ENCODE measurements at places on chromosomes 6 and 20.

DNA sequence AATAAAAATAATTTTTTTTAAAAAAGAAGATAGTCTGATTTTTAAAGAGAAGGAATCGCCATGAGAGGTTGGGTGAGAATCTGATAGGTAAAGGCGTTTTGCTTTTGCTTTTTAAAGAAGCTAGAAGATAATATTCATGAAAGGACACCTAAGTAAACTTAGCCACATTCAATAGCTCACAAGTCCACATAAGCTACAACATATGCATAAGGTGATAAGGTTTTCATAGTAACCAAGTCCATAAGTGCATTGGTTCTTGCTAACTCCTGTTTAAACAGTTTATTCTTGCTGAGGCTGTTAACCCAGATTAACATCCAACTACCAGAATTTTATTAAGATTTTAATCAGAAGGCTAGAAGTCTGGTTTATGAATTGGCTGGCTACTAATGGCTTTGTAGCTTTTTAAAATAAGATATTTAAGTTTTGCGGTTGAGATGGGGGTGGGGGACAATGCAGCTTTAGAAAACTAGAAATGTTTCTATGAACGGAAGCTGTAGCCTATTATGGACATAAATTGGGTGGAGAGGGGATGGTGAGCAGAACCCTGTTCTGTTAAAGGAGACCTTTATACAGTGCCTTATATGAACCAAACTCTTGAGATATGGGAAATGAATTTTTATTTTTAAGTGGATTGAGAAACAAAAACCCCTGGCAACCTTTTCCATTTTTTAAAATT is 235.1 kb downstream of the ZFAND3 start:
- DNase-seq, result no peak
- peaks cover 13% of the 10 kb centered on the region for H3K4me1 ChIP-seq
- no peak overlapping the region for H3K4me3 ChIP-seq
- no peak overlapping the region for H3K27ac ChIP-seq
- H3K27me3 ChIP-seq, result no peaks in the 10 kb centered on the region
- peaks cover 2% of the 10 kb centered on the region for H3K36me3 ChIP-seq

GRCh38 chr6:123616016-123616415 is 20.7 kb downstream of the TRDN start:
- H3K36me3 ChIP-seq, result no peaks in the 10 kb centered on the region
- no peak for DNase-seq
- no peak overlapping the region for H3K4me3 ChIP-seq
- H3K27me3 ChIP-seq, result no peaks in the 10 kb centered on the region
- H3K4me1 ChIP-seq, result no peaks in the 10 kb centered on the region

- H3K27ac ChIP-seq, result no peak overlapping the region
- H3K27me3 ChIP-seq, result no peaks in the 10 kb centered on the region
- H3K36me3 ChIP-seq, result no peaks in the 10 kb centered on the region
- no peak for DNase-seq
- no peak overlapping the region for H3K4me3 ChIP-seq
Observed at GRCh38 chr6:88216182-88216581, 50.0 kb upstream of the CNR1 start.

DNA sequence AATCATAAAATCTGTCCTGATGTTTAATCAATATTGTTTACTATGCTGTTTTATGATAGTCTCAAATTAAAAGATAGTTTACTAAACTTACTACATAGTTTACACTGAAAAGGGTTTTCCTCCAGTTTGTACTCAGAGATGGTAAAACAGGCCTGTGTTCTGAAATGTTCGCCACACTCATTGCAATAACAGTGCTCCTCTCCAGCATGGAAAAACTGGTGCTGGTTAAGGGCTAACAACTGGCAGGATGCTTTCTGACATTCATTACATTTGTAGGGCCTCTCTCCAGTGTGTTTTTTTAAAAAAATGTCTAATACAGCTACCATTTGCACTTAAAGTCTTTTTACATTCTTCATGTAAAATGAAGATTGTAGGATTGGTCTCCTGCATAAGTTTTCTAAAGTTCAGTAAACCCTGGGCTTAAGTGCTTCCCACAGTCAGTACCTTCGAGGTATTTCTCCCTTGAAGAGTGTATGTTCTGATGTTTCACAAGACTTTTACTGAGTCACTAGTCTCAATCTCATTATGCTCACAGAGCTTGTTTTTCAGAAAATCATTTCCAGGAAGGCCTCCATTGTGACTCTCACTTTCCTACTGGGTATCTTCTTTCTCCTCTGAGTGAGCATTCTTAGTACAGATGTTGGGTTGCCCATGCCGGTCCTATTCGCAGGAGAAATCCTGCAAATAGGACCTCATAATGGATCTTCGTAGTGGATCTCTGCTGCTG is 8.7 kb upstream of the ZSCAN12 start:
- no peak for DNase-seq
- H3K4me1 ChIP-seq, result peaks cover 36% of the 10 kb centered on the region
- H3K27ac ChIP-seq, result no peak overlapping the region

- peaks cover 53% of the 10 kb centered on the region for H3K27me3 ChIP-seq
- no peak overlapping the region for H3K27ac ChIP-seq
- H3K4me1 ChIP-seq, result peaks cover 4% of the 10 kb centered on the region
- no peak overlapping the region for H3K4me3 ChIP-seq
- no peak for DNase-seq
- H3K36me3 ChIP-seq, result no peaks in the 10 kb centered on the region
Observed at GRCh38 chr20:56345911-56346310, 12.9 kb upstream of the FAM210B start.

GRCh38 chr6:20207088-20207418 is 5.2 kb downstream of the MBOAT1 start:
- no peak for DNase-seq
- H3K36me3 ChIP-seq, result peaks cover 10% of the 10 kb centered on the region
- peak overlapping the region; percentile 89 for H3K27ac ChIP-seq
- no peaks in the 10 kb centered on the region for H3K27me3 ChIP-seq
- peak overlapping the region; percentile 70 for H3K4me3 ChIP-seq

DNA sequence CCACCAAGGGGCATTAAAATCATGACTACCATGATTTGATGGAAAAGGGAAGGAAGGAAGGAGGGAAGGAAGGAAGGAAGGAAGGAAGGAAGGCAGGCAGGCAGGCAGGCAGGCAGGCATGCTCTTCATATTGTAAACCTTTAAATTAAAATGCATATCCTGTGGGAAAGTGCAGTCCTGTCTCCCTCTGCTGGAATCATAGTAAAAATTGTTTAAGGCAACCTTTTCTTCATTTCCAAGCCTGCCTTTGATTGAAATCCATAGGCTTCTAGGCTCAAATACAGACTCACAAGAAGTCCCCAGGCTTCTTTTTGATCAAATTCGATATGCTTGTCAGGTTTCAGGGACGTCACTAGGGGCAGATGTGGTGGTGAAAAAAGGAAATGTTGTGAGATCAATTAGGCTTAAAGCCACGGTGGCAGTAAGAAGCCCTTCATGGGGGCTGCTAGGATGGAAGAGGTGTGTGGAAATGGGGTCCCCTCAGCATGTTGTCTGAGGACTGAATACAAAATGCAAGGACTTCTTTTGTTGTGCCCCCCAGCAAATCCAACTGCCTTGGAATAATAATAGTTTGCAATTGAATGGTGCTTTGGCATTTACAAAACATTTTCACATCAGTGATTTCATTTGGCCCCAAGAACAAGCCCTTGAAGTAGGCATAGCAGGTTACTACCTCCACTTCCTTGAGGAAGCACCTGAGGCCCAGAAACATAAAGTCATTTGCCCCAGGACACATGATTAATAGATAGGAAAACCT is 25.6 kb upstream of the GABRR1 start:
- DNase-seq, result no peak
- H3K27me3 ChIP-seq, result peaks cover 27% of the 10 kb centered on the region
- H3K36me3 ChIP-seq, result no peaks in the 10 kb centered on the region

GRCh38 chr6:39419607-39420006 is 97.1 kb upstream of the KCNK16 start:
- H3K36me3 ChIP-seq, result no peaks in the 10 kb centered on the region
- no peak for DNase-seq
- no peak overlapping the region for H3K27ac ChIP-seq
- no peaks in the 10 kb centered on the region for H3K4me1 ChIP-seq

- H3K4me3 ChIP-seq, result no peak overlapping the region
- H3K4me1 ChIP-seq, result peaks cover 8% of the 10 kb centered on the region
- H3K36me3 ChIP-seq, result no peaks in the 10 kb centered on the region
- H3K27me3 ChIP-seq, result peaks cover 4% of the 10 kb centered on the region
- H3K27ac ChIP-seq, result no peak overlapping the region
- no peak for DNase-seq
Observed at GRCh38 chr20:24632581-24632980, 163.2 kb downstream of the SYNDIG1 start.

DNA sequence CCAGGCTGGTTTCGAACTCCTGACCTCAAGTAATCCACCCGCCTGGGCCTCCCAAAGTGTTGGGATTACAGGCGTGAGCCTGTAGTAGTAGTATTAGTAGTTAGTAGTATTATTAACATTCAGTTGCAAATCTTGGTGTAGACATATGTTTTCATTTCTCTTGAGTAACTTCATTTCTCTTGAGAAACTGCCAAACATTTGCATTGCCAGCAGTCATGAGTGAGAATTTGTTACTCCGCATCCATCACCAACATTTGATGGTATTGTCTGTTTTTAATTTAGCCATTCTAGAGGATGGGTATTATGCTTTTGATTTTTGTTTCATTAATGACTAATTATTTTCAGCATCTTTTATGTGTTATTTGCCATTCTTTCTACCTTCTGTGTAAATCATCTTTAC is 1.5 kb upstream of the ERVFRD-1 start:
- no peak overlapping the region for H3K27ac ChIP-seq
- no peak overlapping the region for H3K4me3 ChIP-seq
- no peak for DNase-seq
- H3K36me3 ChIP-seq, result peaks cover 6% of the 10 kb centered on the region
- no peaks in the 10 kb centered on the region for H3K27me3 ChIP-seq

GRCh38 chr20:20404633-20405032 is 36.7 kb downstream of the INSM1 start:
- H3K4me1 ChIP-seq, result peaks cover 2% of the 10 kb centered on the region
- no peak for DNase-seq
- no peak overlapping the region for H3K27ac ChIP-seq
- H3K27me3 ChIP-seq, result no peaks in the 10 kb centered on the region
- H3K36me3 ChIP-seq, result no peaks in the 10 kb centered on the region

DNA sequence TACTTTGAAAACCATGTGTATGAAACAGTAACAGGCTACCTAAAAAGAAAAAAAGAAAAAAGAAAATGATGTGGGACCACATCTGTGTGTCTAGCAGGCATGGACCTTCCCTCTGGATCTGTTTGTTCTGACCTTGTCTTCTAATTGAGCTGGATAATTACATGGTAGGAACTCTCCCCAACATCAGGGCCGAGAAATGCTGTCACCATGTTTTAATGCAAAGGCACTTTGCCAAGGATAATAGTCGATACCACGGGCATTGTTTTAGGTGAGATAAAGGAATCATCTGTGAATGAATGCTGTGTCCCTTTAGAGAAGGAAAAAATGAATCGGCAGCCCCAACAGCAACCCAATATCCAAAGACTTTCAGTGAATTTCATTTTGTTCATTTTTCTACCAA is 149.1 kb downstream of the ZDHHC14 start:
- no peak for DNase-seq
- H3K36me3 ChIP-seq, result peaks cover 9% of the 10 kb centered on the region
- H3K27me3 ChIP-seq, result peaks cover 5% of the 10 kb centered on the region
- no peak overlapping the region for H3K27ac ChIP-seq
- peaks cover 37% of the 10 kb centered on the region for H3K4me1 ChIP-seq

GRCh38 chr6:31401403-31401802 is 2.0 kb upstream of the MICA start:
- peaks cover 13% of the 10 kb centered on the region for H3K36me3 ChIP-seq
- DNase-seq, result no peak
- H3K4me3 ChIP-seq, result peak overlapping the region; percentile 79
- peaks cover 60% of the 10 kb centered on the region for H3K4me1 ChIP-seq
- H3K27ac ChIP-seq, result peak overlapping the region; percentile 89

Data from activated naive CD4-positive, alpha-beta T cell treated with anti-CD3 and anti-CD28 coated beads, Interleukin-2, amount 10 ng/mL, durations not matched to agents 7 days and 5 days (primary cell).